CD4-positive, alpha-beta memory T cell (primary cell): ENCODE measurements at places on chromosomes 3 and 15.

- H3K4me1 ChIP-seq, result no peaks in the 10 kb centered on the region
- no peaks in the 10 kb centered on the region for H3K27me3 ChIP-seq
- H3K4me3 ChIP-seq, result no peak overlapping the region
- DNase-seq, result no peak
- no peaks in the 10 kb centered on the region for H3K36me3 ChIP-seq
- no peak overlapping the region for H3K27ac ChIP-seq
Measured at GRCh38 chr3:38579551-38580449, 69.7 kb downstream of the SCN5A start.

DNA sequence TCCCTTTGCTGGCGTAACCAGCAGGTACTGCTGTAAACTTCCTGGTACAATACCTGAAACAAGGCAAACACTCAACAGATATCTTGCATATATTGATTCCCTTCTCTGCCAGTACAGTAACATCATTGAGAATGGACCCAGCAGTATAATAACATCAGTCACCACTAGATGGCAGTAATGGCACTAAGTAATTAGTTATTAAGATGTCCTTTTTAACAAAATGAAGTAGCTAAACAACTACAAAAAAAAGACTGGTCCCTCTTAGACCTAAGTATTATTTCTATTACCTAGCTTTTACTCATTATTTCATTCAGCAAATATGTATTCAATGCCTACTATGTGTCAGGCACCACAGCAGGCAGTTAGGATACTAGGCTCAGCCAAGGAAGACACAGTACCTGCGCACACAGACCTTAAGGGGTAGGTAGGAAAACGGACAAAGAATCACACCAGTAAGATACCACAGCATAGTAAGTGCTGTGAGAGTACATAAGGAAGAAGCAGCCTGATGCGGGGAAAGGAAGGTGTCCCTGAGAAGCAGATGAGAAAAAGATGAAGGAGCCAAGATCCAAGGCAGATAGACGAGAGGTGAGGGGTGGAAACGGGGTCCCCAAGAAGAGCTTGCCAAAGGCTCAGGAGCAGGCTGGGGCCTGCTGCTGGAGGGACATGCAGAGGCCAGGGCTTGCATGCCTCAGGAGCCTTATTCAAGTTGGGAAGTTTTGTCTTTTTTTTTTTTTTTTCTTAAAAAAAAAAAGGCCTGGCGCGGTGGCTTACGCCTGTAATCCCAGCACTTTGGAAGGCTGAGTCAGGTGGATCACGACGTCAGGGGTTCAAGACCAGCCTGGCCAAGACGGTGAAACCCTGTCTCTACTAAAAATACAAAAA lies 102.7 kb upstream of the CHD2 start:
- no peak overlapping the region for H3K4me3 ChIP-seq
- H3K27me3 ChIP-seq, result no peaks in the 10 kb centered on the region
- peak; percentile 63 for DNase-seq
- H3K36me3 ChIP-seq, result no peaks in the 10 kb centered on the region

GRCh38 chr3:18751514-18751913 lies 326.4 kb upstream of the SATB1 start:
- DNase-seq, result no peak
- peaks cover 3% of the 10 kb centered on the region for H3K4me1 ChIP-seq
- no peaks in the 10 kb centered on the region for H3K36me3 ChIP-seq
- H3K4me3 ChIP-seq, result no peak overlapping the region
- no peaks in the 10 kb centered on the region for H3K27me3 ChIP-seq

DNA sequence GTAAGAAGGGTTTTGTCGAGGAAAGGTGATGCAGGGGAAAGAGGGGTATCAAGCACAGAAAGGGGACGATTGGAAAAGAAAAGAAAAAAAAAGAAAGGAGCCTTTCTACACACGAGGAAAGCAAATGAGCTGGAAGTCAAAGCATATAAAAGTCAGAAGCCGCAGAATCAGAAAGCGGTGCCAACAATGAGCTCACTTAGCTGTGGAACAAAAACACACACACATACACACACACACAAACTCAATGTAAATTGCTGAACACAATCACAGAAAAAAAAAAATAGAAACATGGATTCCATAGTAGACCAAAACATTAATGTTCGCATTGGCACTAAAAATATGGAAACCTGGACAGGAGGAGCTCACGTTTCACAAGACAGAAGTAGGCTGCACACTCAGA lies 63.4 kb upstream of the FEZF2 start:
- H3K27ac ChIP-seq, result no peak overlapping the region
- DNase-seq, result no peak
- no peaks in the 10 kb centered on the region for H3K4me1 ChIP-seq
- no peaks in the 10 kb centered on the region for H3K27me3 ChIP-seq
- no peaks in the 10 kb centered on the region for H3K36me3 ChIP-seq

- no peak overlapping the region for H3K27ac ChIP-seq
- no peak overlapping the region for H3K4me3 ChIP-seq
- no peak for DNase-seq
- H3K4me1 ChIP-seq, result peaks cover 17% of the 10 kb centered on the region
- H3K36me3 ChIP-seq, result no peaks in the 10 kb centered on the region
Measured at GRCh38 chr15:91929509-91929908, 76.0 kb downstream of the SLCO3A1 start.
